BJ (cell line): ENCODE measurements at places on chromosomes 6 and 20. TPM values are rescaled to one million over a fixed set of nuclear protein-coding genes. Genes with fewer than 3 reads are reported as not detected.

DNA sequence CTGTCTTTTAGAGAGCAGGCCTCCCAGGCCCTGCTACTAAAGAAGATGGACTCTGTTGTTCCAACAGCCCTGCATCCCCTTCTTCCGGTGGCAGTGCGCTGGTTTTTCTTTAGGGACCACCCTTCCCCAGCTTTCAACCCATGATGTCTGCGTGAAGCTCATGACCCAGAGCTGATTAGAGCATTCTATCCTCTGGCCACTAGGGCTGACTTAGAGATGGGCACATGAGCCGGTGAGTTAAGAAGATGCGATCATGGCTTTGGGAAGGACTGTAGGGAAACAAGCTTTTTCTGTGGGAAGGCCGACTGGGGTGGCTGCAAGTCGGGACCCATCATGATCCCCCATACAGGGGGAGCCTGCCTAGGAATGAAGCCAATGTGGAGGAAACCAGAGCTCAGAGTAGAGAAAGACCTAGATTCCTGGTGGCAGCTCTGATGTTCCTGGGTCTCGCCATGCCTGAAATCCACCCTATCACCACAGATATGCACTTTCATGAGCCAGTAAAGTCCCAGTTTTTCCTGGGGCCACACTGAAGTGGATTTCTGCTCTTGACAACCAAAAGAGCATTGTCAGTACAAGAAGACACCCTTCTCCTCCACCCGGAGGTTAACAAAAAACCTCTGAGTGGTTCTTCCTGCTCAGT, 29.1 kb upstream of the STX16 start:
- DNase-seq = no peak

DNA sequence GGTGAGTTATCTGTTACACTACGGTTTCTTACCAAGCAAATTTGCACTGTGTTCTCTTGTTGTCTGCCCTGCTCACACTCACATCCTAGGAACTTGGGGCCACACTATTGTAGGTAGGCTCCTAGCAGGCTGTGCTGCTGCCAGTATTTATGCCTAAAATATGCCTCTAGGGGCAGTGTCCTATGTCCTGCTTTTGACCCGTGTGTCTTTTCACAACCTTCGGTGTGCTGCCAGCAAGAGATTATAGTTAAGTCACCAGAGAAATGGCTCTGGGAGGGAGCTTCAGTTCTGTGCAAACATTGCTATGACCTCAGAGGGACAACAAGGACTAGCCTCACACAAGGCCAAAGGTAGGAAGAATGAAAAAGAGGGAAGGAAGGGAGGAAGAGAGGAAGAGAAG, 8.9 kb upstream of the TAAR5 start:
- DNase-seq = no peak

- DNase-seq = peak; percentile 88
Observed at GRCh38 chr6:11772109-11772825, 6.3 kb downstream of the ADTRP start.

DNA sequence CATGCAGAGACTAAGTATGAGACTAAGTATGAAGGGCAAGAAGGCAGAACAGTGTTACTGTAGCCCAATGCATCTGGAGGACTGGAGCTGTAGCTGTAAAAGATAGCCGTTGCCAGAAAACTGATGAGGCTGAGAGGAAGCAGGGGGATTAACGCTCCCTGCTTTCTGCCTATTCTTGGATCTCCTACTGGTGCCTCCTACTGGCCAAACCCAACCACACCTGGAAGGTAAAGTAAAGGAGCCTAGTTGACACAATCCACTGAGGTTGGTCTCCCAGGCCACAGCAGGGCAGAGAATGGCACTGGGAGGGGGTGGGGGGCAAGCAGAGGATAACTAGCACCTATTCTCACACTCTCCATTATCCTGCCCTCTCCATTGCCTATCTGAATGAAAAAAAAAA, 105.0 kb upstream of the MRPS10 start:
- DNase-seq = no peak

DNA sequence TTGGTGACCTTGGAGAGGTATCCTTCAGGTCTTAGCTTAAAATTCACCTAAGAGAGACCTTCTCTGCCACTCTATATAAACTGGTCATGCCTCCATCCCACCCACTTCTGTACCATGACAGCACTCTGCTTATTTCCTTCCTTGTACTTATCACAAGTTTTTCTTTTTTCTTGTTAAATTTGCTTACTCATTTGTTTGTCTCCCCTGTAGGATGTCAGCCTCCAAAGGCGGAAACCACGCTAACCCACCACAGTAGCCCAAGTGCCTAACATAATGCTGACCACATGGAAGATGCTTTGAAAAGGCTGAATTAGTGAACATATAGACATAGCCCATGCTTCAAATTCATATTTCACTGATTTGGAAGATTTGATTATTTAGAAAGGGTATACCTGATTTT, 5.4 kb downstream of the BMP6 start:
- DNase-seq = no peak

The YWHAB gene
- polyA plus RNA-seq = 60.5 and 114 TPM in 2 replicates

The ENPP3 gene
- polyA plus RNA-seq = 0.02 TPM in 1 of 2 replicates, not detected in the other
